ENCODE measurements at places on chromosomes 2 and 18. TPM values are rescaled to one million over a fixed set of nuclear protein-coding genes. Genes with fewer than 3 reads are reported as not detected.

Gene TLX2
- total RNA-seq: not detected

GRCh38 chr2:229553091-229553490, 161.3 kb downstream of the DNER start:
- no peaks in the 10 kb centered on the region for H3K27me3 ChIP-seq
- DNase-seq: no peak
- no peaks in the 10 kb centered on the region for H3K36me3 ChIP-seq
- no peaks in the 10 kb centered on the region for H3K4me1 ChIP-seq

GRCh38 chr2:23204685-23205242, 180.2 kb upstream of the KLHL29 start:
- no peak overlapping the region for H3K27ac ChIP-seq
- DNase-seq: no peak
- no peak overlapping the region for H3K4me3 ChIP-seq
- H3K36me3 ChIP-seq: no peaks in the 10 kb centered on the region

DNA sequence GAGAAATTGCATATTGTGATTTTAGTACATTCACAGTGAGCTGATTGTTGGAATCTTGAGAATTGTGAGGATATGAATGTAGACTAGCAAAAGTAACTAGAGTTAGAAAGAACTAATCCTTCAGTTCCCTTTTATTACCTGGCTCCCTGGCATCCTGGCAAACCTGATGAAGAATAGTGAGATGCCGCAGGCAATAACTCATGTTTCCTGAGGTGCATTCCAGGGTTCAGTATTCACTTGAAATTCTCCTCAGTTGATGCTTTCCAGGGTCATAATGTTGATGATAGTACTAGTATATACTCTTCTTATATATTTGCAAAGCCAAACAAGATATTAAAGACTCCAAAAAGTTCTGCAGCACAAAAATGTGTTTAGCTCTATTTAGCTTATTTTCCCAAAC, 432.1 kb upstream of the CELF4 start:
- H3K27me3 ChIP-seq: no peaks in the 10 kb centered on the region
- no peaks in the 10 kb centered on the region for H3K4me1 ChIP-seq
- no peak overlapping the region for H3K27ac ChIP-seq
- H3K36me3 ChIP-seq: no peaks in the 10 kb centered on the region
- no peak for DNase-seq

GRCh38 chr2:37721201-37721560, 49.7 kb upstream of the CDC42EP3 start:
- H3K36me3 ChIP-seq: no peaks in the 10 kb centered on the region
- no peak overlapping the region for H3K27ac ChIP-seq
- no peak overlapping the region for H3K4me3 ChIP-seq
- no peaks in the 10 kb centered on the region for H3K4me1 ChIP-seq

DNA sequence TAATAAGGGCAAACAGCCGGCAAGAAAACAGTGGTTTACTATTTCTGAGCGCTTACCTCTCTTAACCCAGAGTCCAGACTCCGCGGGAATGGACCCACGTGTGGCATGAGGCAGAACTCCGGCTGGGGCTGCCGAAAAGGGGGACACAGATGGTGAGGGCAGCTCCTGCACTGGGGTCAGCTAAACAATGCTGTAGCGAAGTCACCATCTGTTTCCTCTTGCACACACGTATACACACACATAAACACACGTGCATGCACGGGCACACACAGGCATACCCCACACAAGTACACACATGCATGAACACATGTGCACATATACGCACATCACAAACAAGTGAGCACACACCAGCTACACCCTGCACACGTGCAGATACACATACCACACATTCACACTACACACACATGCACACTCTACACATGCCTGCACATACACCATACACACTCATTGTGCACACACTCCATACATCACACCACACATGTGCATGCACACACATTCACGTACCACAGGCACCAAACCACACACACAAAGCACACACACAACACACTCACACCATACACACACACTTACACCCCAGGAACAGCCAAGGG, 105.9 kb upstream of the ID2 start:
- no peak for DNase-seq
- H3K27me3 ChIP-seq: no peaks in the 10 kb centered on the region
- H3K4me3 ChIP-seq: no peak overlapping the region
- peaks cover 33% of the 10 kb centered on the region for H3K4me1 ChIP-seq
- H3K36me3 ChIP-seq: no peaks in the 10 kb centered on the region

All from body of pancreas (tissue), 4 donors.